ENCODE measurements at places on chromosomes 5 and 9.

DNA sequence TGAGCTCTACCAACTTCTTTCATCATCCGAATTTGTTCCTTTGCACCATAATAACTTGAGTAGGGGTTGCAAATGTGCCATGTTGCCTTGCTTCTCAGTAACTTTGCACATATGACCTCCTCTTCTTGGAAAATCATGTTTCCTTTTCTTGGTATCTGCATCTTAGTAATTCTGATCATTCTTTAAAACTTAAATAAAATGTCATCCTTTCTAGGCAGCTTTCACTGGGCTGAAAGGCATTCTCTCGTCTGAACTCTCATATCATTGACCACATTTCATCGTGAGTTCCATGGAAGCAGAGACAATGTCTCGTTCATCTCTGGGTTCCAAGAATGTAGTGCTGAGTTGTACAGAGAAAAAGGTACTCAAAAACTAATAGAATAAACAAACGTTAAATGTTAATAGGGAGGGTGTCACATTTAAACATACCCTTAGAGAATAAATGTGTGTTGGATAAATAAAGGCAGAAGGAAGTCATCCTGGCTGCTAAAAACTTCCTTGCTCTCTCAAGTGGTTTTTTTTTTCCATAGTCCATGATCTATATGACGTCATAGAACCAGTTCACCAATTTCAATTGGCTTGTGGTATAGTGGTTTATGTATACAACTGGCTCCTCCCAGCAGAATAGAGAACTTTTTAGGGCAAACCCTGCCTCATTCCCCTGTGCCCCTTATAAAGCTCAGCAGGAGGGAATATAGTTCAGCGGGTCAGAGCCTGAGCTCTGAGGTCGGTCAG is 218.1 kb upstream of the TRIM32 start:
- DNase-seq: no peak

GRCh38 chr9:35609001-35609819 is 4.1 kb downstream of the TESK1 start:
- no peak for DNase-seq

DNA sequence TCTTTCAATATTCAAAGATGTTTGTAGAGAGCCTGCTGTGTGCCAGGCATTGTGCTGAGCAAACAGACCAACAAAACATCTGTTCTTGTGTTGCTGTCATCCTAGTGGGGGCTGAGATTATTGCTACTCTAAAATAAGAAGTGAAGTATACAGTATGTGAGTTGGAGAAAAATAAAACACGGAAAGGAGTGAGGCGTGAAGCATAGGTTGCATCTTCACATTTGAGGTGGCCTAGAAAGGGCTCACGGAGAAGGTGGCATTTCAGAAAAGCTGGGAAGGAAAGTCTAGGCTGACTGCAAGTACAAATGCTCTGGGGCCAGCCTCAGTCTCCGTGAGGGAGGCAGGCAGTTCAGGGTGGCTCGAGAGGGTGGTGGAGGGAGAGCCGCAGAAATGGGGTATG is 80.3 kb downstream of the CSNK1A1 start:
- no peak for DNase-seq

- DNase-seq: no peak
These were observed 32.6 kb downstream of the UBAP1 start for GRCh38 chr9:34211395-34211794.

DNA sequence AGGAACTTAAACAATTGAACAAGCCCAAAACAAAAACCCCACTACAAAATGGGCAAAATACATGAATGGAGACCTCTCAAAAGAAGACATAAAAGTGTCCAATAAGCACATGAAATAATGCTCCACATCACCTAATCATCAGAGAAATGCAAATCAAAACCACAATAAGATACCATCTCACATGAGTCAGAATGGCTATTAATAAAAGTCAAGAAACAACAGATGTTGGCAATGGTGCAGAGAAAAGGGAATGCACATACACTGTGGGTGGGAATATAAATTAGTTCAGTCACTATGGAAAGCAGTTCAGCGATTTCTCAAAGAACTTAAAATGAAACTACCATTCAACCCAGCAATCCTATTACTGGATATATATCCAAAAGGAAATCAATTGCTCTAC is 337.4 kb upstream of the GRIA1 start:
- no peak for DNase-seq

- peak; percentile 69 for DNase-seq
These were observed 64.7 kb upstream of the ABCA1 start for GRCh38 chr9:104992659-104993058.

DNA sequence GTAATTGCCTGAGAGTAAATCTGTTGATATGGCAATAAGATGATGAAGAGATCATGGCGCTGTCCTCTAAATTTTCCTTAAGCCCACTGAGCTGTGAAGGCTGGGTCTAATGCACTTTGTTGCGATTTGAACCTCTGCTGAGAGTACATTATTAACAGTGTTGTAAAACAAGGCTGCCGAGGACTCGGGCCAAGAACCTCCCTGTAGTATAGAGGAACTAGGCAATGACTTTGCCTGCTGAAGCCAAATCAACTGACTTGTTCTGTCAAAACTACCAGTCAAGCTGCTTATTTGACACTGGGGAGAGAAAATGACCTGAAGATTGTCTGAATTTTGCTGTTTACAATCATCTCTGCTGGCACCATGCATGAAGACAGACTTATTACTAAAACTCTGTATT is 1154.7 kb downstream of the DTWD2 start:
- DNase-seq: no peak

- DNase-seq: no peak
These were observed 490 bp downstream of the ICE1 start for GRCh38 chr5:5422819-5423515.

- no peak for DNase-seq
These were observed 67.6 kb upstream of the LHFPL2 start for GRCh38 chr5:78716206-78716605.

- DNase-seq: no peak
These were observed 27.3 kb downstream of the ANP32B start for GRCh38 chr9:98010445-98010844.

- no peak for DNase-seq
These were observed 61.5 kb upstream of the RARS1 start for GRCh38 chr5:168424594-168425323.

GRCh38 chr9:134224127-134224526 is 59.8 kb upstream of the RNU6ATAC start:
- no peak for DNase-seq

- DNase-seq: no peak
These were observed 31.2 kb downstream of the JAKMIP2 start for GRCh38 chr5:147751156-147751830.

DNA sequence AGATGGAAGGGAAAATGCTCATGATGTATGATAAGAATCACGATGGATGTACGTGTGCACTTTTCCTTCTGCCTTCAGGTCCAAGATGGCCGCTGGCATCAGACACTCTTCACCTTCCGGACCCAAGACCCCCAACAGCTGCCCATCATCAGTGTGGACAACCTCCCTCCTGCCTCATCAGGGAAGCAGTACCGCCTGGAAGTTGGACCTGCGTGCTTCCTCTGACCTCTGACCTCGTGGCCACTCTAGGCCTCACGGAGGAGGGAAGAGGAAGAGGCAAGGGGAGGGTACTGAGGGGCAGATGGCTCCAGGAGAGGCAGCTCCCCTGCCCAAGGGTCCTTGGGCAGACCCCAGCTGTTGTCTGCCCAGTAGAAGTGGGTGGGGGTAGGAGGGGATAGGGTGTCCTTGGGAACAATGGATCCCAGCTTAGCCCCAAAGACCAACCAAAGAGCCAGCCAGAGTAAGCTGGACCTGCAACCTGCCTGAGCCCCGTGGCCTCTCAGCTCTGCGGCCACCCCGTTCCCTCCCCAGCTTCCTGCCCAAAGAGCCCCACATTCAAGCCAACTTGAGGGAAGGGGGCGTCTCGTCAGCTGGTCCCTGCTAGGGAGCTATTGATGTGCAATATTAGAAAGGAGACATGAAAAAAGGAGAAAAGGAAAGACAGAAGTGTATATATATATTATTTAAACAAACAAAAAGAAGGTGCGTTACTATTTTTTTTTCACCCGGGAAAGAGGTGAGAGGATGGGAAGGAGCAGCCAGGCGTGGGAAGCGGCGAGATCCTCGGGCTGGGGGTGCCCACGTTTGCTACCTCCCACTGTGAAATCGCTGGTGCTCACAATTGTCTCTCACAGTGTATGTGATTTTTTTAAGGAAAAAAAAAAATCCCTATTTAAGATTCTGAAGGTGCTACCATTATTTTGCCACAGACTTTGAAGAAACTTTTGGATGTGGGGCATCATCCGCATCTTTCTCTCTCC is 12.1 kb upstream of the ORM1 start:
- DNase-seq: no peak

DNA sequence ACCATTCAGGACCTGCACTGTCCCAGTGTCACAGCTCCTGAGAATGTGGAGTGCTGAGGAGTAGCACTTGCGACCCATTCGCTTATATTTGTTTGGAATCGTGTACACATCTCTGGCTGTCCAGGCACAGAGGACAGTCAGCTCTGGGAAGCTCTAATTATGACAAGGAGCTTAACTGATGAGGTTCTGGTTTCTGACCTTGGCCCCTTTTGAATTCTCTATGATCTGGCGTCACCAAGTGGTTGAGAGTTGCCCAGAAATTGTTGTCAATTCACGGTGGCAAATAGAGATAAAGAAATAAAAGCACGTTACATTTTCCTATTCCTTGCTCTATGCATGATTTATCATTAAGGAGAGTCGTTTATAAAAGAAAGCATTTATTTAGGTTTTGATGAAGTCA is 34.9 kb upstream of the LECT2 start:
- DNase-seq: no peak

DNA sequence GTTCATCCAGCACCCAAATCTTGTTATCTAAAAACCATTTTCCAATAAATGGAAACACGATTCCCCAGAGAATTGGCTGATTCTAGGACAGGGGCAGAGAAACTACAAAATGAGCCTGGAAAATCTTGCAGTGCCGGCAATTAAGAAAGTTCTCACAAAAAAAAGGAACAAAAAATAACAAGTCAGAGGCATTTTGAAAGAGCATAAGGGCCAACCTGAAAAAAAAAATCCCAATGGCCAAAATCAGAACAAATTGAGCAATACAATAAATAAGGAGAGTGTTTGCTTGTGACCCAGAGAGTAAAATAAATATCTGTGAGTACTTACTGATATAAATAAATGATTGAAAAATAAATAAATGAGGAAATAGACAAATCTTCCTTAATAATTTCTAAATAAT is 55.1 kb upstream of the S1PR3 start:
- DNase-seq: no peak

- no peak for DNase-seq
These were observed 46.3 kb downstream of the MAST4 start for GRCh38 chr5:66642538-66642937.

- no peak for DNase-seq
These were observed 409.2 kb downstream of the HTR1A start for GRCh38 chr5:63553073-63553472.

DNA sequence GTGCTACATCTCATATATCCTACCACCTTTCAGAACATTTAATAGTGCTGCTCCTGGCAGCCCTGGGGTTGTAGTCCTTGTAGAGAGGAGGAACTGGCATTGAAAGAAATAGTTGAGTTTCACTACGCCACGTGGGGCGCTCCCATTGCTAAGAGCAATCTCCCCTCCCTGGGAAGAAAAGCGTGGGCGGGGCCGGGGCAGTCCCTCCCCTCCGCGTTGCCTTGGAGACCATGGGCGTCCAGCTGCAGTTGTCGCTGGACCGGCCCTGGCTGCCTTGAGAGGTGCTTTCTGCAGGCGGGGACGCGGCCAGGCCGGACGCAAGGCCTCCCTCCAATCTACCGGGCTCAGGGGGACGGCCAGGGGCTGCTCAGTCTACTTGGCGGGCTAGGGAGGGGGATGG is 368 bp upstream of the CCDC180 start:
- peak; percentile 24 for DNase-seq

- no peak for DNase-seq
These were observed 41.7 kb upstream of the TMEM250 start for GRCh38 chr9:136160381-136160841.

- no peak for DNase-seq
These were observed 177.1 kb downstream of the DMAC1 start for GRCh38 chr9:7622481-7622880.

GRCh38 chr9:21730899-21731298 is 71.5 kb upstream of the MTAP start:
- no peak for DNase-seq

- no peak for DNase-seq
These were observed 941 bp downstream of the XPA start for GRCh38 chr9:97695995-97696802.

- DNase-seq: no peak
These were observed 37.4 kb downstream of the GLT6D1 start for GRCh38 chr9:135601988-135602387.

- DNase-seq: no peak
These were observed 214.8 kb downstream of the ISL1 start for GRCh38 chr5:51598026-51598425.

DNA sequence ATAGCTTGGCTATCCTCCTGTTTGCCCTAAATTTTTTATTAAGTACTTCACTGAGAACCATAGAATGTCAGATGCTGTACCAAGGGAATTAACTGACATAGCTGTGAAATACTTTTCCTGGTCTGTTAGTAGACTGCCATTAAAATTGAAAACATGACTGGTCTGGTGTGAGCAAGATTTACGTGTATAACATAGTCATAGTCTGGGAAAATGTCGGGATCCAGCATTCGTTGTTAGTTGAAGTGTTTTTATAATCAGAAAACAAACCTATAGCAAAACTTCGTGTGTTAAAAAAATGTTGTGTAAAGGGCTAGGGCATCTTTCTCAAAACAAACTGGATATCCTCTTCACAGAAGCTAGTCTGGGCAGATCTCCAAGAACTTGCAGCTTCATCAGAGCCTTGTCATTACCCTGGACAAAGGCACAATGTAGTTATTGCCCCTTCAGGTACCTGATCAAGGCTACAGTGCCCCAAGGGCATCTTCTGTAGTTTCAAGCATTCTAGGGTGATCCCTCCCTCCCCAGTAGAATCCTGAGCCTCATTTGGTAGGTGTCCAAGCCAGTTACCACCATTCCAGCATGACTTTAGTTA is 454.2 kb upstream of the SGCD start:
- DNase-seq: no peak

DNA sequence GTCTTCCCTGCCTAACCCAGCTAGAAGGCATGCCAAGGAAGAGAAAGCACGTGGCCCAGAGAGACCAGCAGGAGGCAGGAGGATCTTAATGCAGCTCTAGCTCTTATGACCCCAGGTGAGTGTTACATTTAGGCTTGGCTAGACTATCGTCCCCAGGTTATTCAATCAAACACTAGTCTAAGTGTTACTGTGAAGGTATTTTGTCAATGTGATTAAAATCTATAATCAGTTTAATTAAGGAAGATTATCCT is 483.7 kb downstream of the BNC2 start:
- DNase-seq: no peak
